Kidney (tissue), 22 donors: ENCODE measurements at places on chromosomes 3 and 15. TPM values are rescaled to one million over a fixed set of nuclear protein-coding genes. Genes with fewer than 3 reads are reported as not detected.

Gene RTF1
- total RNA-seq = 29.7 TPM

Gene CD276
- total RNA-seq = 31.5 TPM

Gene FRMD4B
- total RNA-seq = 50.5 TPM

Gene TXNRD3
- 12.1 TPM for total RNA-seq

Gene LSAMP
- total RNA-seq = 3.5 TPM

DNA sequence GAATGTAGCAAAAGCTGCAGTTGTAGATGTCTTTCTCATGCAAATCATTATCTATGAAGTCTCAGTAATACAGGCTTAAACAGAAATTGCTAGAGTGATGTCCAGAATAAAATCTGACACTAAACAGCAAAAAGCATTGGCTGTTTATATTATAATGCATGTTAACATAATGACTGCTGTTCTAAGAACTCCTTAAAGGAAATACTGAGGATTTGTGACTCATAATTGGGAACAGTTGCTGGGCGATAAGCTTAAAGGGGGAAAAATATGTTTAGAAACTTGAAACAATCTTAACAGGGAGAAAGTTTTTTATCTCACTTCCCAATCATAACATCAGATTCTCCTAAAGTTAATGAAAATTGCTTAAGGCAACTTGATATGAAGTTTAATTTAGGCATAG lies 17.5 kb downstream of the TIPARP start:
- peaks cover 2% of the 10 kb centered on the region for H3K36me3 ChIP-seq
- no peaks in the 10 kb centered on the region for H3K27me3 ChIP-seq
- H3K4me1 ChIP-seq = no peaks in the 10 kb centered on the region
- H3K4me3 ChIP-seq = no peak overlapping the region
